Cortex of kidney (tissue), 1 donor: ENCODE measurements at places on chromosomes 7 and 10.

GRCh38 chr7:77698042-77698625, 1.9 kb downstream of the RSBN1L start:
- no peak for DNase-seq

DNA sequence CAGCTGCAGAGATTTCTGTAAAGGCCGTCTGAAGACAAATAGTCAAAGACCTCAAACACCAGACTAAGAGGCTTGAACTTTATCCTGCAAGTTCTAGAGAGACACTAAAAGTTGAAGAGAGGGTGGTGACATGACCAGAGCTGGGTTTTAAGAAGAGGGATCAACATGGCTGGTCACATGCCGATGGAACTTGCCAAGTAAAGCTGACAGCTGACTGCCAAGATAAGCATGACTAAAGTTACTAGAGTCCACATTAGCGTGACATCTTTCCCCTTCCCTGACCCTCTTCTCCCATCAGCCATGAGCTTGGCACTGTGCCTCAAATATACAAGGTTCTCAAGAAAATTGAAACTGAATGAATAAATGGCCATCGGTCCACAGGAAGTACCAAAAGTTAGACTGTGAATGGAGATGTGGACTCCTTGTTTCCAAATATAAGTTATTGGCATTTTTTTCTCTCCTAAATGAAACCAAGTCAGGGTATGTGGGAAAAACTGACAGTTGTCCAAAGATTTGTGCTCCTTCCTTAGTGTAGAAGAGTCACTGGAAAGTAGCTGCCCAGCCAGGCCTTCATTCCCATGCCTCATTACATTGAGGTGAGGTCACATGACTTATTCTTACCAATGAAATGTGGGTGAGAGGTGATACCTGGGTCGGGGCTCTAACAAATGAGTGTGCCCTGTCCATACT, 24.5 kb downstream of the XPNPEP1 start:
- no peak for DNase-seq

GRCh38 chr10:29643771-29644501, 9.2 kb upstream of the SVIL start:
- no peak for DNase-seq

GRCh38 chr7:135616136-135616535, 46.2 kb upstream of the STMP1 start:
- DNase-seq = no peak

- DNase-seq = no peak
Observed at GRCh38 chr7:80373429-80374032, 138.3 kb downstream of the GNAT3 start.
